ENCODE measurements at places on chromosomes 4 and X. TPM values are rescaled to one million over a fixed set of nuclear protein-coding genes. Genes with fewer than 3 reads are reported as not detected.

UGT2B11 gene
- total RNA-seq, result not detected

TEX13C gene
- total RNA-seq, result not detected

GAK gene
- 23.1 TPM for total RNA-seq

SRPX2 gene
- total RNA-seq, result 11.0 TPM

DGAT2L6 gene
- total RNA-seq, result not detected

XK gene
- under 0.01 TPM for total RNA-seq

SEC31A gene
- 174 TPM for total RNA-seq

SMIM31 gene
- total RNA-seq, result not detected

TMEM255A gene
- total RNA-seq, result 0.29 TPM

AFAP1 gene
- 33.0 TPM for total RNA-seq

CHRDL1 gene
- 35.4 TPM for total RNA-seq

CD38 gene
- 0.10 TPM for total RNA-seq

NLGN3 gene
- total RNA-seq, result 0.10 TPM

POU4F2 gene
- not detected for total RNA-seq

HSFX4 gene
- not detected for total RNA-seq

UGT2B17 gene
- not detected for total RNA-seq

NDP gene
- 4.8 TPM for total RNA-seq

PAGE2B gene
- total RNA-seq, result 0.78 TPM

ARHGAP36 gene
- total RNA-seq, result not detected

SLC49A3 gene
- total RNA-seq, result not detected

BRCC3 gene
- 9.3 TPM for total RNA-seq

DCAF4L1 gene
- not detected for total RNA-seq

ATOH1 gene
- not detected for total RNA-seq

PABPC1L2A gene
- not detected for total RNA-seq

MAP3K15 gene
- total RNA-seq, result not detected

CXXC4 gene
- not detected for total RNA-seq

SNX12 gene
- 75.6 TPM for total RNA-seq

NAT8L gene
- 0.10 TPM for total RNA-seq

PABPC5 gene
- 2.1 TPM for total RNA-seq

FAM184B gene
- under 0.01 TPM for total RNA-seq

RNF175 gene
- 8.0 TPM for total RNA-seq

EMCN gene
- 0.59 TPM for total RNA-seq

MAEA gene
- 33.7 TPM for total RNA-seq

PRSS48 gene
- not detected for total RNA-seq

ARAP2 gene
- total RNA-seq, result 0.20 TPM

ITIH6 gene
- total RNA-seq, result 1.2 TPM

ERAS gene
- total RNA-seq, result not detected

MAGEA8 gene
- 1.1 TPM for total RNA-seq

PHEX gene
- 0.84 TPM for total RNA-seq

UBA1 gene
- total RNA-seq, result 254 TPM

STARD8 gene
- total RNA-seq, result 11.6 TPM

Measured in RPMI7951 (cell line).